CD4-positive, alpha-beta T cell treated with Interleukin-4 for 1 hour (primary cell): ENCODE measurements at places on chromosomes 16 and 17.
A peak's percentile ranks its signal among the peaks of the same experiment; 100 is the strongest.

GRCh38 chr16:77977339-77977738, 45.0 kb upstream of the CLEC3A start:
- DNase-seq = no peak

DNA sequence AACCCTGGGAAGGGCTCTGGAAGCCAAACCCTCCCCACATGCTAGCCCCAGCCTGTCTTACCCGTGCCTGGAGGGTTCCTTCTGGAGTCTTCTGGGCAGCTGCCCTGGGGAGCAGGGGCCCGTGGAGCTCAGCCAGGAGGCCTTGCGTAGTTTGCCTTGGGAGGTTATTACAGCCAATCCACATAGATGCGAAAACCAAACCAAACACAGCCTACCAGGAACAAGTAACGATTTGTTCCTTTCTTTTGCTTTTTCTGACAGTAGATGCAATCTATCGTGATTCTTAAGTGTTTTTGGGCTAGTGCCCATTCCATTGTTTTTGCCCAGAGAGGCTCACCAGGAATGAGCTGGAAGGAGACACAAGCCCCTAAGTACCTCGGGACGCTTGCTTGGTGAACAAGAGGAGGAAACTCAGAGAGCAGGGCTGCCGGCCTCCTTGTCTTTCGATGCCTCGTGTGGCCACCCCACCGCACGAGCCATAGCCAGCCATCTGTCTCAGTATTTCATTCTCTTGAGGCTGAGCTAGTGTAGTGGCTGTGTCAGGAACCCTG, 102.7 kb upstream of the NOL11 start:
- DNase-seq = no peak

- no peak for DNase-seq
Observed at GRCh38 chr17:47945529-47946508, 4.4 kb downstream of the PNPO start.

DNA sequence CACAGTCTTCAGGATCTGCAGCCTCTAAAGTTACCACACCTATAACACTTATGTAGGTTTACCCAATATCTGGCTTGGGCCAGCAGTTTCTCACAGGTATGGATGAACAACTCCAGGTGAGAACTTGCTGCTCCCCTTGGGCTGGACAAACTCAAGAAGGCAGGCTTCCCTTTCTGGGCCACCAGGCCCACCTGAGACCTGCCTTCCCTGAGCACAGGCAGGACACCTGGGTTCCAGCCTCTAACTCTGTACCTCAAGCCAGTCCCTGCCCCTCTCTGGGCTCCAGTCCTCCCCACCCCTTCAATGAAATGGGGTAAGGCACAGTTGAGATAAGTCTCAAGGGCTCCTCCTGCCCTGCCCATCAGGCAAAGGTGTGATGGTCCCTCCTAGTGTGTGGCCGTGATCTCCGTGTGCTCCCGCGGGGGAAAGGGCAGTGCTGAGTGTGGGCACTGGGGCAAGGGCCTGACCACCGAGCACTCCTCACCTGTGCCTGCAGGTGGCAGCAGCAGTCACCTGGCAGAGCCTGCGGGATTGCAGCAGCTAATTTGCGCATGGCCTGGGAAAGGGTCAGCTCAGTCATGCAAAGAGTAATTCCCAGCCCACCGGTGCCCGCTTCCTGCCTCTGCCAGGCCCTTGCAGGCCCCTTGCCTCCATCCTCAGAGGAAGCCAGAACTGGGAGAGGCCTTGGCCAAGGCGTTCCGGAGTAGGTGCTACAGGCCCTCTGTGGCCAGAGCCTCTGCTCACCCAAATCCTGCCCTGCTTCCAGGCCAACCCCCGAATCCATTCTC, 28.2 kb upstream of the ADGRG1 start:
- DNase-seq = peak; percentile 29

DNA sequence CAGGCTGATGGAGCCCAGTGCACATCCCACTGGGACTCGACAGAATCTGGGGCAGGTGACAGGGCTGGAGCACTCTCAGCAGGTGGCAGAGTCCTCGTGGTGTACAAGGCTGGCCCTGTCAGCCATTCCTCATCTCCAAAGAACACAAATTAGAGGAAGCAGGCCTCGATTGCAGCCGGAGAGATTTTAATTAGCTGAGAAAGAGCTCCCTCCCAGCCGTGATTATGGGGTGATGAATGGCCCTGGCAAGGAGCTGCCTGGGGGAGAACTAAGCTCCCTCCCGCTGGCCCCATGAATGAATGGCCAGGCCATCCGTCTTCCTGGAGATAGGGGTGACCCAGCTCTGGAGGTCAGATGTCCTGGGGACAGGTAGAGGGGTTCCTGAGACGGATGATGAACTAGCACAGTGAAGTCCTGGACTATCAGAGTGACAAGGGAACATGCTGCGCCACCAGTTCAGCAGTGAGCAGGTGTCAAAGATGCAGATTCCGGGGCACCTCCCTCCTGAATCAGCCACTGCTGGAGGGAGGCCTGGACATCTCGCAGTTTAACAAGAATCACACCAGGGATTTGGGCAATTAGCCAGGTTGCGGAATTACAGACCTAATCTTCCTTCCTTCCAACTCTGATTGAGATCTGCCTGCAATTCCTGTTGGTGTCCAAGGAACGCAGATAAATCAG, 35.5 kb downstream of the PIMREG start:
- no peak for DNase-seq

GRCh38 chr17:29828676-29829284, 101.2 kb downstream of the SSH2 start:
- peak; percentile 10 for DNase-seq

DNA sequence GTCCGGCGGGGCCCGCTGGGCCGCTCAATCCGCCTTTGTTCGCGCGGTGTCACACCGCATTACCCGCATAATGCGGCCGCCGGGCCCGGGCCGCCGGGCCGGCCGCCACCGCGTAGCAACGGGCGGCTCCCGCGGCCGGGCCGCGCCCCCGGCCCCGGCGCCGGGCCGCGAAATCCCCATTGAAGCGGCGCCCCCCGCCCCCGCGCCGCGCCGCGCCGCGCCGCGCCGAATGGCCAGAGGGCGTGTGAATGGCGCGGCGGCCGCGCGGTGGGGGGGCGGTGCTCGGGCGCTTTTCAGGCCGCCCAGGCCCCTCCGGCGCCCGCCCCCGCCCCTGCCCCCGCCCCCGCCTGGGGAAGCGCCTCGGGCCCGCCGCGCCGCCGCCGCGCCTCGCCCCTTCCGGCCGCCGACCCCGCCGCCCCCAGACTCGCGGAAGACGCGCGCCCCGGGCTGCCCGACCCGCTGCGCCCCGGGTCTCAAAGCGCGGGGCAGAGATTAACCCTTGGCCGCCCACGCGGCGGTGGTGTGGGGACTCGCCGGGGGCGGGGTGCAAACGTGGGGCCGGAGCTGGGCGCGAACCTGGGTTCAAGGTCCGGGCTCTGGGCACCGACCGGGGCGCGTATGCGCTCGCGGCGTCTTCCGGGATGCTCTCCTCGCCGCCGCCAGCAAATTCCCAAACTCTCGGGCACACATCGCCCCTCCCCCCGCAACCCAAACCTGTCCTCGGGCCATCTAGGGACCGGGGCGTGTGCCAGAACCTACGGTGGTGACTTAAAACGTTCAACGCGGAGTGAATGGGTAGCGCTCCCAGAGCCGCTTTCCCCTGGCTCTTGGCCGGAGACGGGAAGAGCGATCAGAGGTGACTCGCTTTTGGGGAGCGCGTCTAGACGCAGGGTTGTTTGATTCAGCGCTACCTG, 46.7 kb downstream of the WNT3 start:
- DNase-seq = no peak

DNA sequence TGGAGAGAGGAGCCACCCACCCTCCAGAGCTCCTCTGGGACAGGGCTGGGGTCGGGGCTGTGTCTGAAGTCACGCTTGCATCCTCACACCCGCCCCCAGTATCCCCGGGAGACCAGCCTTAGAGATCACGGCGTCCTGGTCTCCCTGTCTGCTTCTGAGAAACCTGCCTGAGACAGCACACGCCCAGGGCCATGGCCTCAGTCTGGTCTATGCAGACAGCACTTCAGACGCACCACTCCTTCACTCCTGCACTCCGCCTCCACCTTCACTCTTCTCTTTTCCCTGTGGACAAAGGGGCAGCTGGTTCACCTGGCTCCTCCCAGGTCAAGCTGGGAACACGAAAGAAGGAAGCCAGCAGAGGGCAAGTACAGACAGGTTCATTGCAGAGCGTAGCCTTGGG, 248.0 kb upstream of the GSE1 start:
- DNase-seq = no peak

GRCh38 chr16:57045694-57046381, 46.5 kb upstream of the CPNE2 start:
- DNase-seq = peak; percentile 62

- no peak for DNase-seq
Observed at GRCh38 chr17:17696085-17696484, 14.8 kb downstream of the RAI1 start.

DNA sequence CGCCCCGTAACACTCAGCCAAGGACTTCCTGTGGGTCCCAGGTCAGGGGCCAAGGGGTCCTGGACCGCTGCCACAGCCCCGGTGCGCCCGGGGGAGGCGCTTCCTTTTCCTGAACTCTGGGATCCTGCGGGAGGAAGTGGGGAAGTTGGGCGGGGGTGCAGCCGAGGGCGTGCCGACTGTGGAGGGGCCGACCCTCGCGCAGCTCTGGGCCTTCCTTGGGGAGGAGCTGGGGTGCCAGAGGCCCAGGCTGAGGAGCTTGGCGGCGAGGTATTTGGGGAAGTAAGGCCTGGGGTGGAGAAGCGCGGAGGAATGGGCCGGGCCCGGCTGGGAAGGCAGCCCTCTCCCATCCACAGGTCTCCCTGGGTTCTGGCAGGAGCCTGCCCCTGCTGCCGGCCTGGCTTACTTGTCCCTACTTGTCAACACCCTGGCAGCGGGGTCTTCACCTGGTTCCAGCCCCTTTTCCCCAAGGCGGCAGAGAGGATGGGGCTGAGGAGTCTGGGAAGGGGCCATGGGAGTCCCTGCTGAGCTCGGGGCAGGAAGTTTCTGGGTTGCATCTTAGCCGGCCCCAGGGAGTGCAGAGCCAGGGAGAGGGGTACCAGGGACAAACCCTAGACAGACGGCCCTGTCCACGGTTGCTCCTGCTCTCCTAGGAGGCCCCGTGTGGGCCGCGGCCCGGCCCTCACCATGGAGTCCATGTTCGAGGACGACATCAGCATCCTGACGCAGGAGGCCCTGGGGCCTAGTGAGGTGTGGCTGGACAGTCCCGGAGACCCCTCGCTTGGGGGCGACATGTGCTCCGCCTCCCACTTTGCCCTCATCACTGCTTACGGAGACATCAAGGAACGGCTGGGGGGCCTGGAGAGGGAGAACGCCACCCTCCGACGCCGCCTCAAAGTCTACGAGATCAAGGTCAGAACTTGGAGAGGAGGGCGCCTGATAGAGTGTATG, 1.7 kb downstream of the TBKBP1 start:
- DNase-seq = no peak

GRCh38 chr17:78763561-78763960, 18.5 kb downstream of the CYTH1 start:
- DNase-seq = no peak

DNA sequence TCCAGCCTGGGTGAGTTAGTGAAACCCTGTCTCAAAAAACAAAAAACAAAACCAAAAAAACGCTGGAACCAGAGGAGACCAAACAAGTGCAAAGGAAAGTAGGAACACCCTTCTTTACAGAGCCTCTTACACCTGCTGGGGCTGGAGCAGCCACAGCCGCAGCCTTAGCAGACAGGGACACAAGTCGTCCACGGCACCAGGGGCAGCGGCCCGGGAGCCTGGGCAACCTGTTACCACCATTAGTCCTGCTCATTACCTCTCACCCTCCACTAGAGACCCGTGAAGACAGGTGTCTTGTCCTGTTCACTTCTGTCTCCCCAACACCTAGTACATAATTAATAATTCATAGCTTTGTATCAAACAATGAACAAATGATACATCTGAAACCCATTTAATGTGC, 83.6 kb downstream of the C16orf78 start:
- DNase-seq = no peak

DNA sequence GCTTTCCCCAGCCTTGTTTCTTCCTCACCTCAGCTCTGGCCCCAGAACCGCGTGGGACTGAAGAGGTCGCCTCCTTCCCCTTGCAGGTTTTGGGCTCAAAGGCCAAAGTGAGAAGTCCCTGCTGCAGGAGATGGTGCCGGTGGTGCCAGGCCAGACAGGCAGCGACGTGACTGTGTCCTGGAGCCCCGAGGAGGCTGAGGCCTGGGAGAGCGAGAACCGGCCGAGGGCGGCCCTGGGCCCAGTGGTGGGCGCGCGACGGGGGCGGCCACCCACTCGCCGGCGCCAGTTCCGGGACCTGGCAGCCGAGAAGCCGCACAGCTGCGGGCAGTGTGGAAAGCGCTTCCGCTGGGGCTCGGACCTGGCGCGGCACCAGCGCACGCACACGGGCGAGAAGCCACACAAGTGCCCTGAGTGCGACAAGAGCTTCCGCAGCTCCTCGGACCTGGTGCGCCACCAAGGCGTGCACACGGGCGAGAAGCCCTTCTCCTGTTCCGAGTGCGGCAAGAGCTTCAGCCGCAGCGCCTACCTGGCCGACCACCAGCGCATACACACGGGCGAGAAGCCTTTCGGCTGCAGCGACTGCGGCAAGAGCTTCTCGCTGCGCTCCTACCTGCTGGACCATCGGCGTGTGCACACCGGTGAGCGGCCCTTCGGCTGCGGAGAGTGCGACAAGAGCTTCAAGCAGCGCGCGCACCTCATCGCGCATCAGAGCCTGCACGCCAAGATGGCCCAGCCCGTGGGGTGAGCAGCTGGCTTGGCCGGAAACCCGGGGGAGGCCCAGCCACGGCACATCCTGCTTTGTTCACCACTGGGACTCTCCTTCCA, 6.0 kb downstream of the ZNF213 start:
- no peak for DNase-seq

GRCh38 chr17:5099271-5099670, 12.4 kb downstream of the ZNF232 start:
- no peak for DNase-seq

DNA sequence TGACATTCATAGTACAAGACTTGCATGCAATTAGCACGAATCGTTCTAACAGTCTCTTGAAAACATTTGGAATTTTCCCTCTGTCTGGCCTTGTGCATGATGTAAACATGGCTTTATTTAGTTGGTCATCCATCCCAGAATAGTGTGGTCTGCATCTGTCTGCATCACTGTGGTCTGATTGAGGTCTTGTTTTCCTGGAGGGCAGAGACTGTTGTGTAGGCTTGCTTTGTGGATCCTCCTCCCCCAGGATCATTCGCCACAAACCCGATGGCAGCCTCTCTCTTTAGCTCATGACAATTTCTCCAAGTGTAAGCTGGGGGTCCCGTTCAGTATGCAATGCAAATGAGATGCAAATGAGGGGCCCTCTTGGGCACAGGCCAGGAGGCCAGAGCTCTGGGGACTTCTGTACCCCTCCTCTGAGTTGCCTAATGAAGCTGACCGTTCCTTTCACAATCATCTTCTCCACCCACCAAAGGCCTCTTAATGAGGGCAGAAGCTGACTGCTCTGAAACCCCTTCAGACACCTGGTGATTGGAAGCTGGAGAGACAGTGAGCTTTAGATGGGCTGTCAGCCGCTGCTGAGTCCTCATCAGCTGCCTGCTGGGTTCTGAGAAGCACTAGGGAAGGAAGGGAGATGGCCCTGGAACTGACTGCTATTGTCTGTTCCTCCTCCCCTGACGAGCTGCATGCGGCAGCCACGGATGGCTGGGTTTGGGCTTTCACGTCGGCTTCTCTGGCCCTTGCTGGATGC, 201.2 kb upstream of the CACNG3 start:
- DNase-seq = no peak

- DNase-seq = no peak
Observed at GRCh38 chr17:62738281-62738680, 69.8 kb downstream of the MARCHF10 start.
